ENCODE measurements at places on chromosomes 3 and 15. TPM values are rescaled to one million over a fixed set of nuclear protein-coding genes. Genes with fewer than 3 reads are reported as not detected.

SELENOK gene
- total RNA-seq, result 89.3 TPM

GMPPB gene
- 19.5 TPM for total RNA-seq

GP5 gene
- total RNA-seq, result 0.22 TPM

ATP13A5 gene
- total RNA-seq, result not detected

HTD2 gene
- 12.9 TPM for total RNA-seq

PLA2G4E gene
- 0.08 TPM for total RNA-seq

ATP2C1 gene
- 60.1 TPM for total RNA-seq

STX19 gene
- not detected for total RNA-seq

ACTRT3 gene
- 0.57 TPM for total RNA-seq

TRIM42 gene
- not detected for total RNA-seq

PEX11A gene
- 5.0 TPM for total RNA-seq

CD276 gene
- 40.6 TPM for total RNA-seq

MEX3B gene
- 2.6 TPM for total RNA-seq

DLL4 gene
- 11.5 TPM for total RNA-seq

LSAMP gene
- 0.48 TPM for total RNA-seq

SMCO1 gene
- total RNA-seq, result 28.7 TPM

ZDHHC23 gene
- 2.9 TPM for total RNA-seq

KLF15 gene
- 11.5 TPM for total RNA-seq

TRH gene
- total RNA-seq, result not detected

ACP3 gene
- total RNA-seq, result 0.78 TPM

SLC35G2 gene
- 4.7 TPM for total RNA-seq

DPPA2 gene
- not detected for total RNA-seq

ALPK3 gene
- 190 TPM for total RNA-seq

FURIN gene
- total RNA-seq, result 43.9 TPM

CCR4 gene
- total RNA-seq, result not detected

SYNPR gene
- total RNA-seq, result 0.46 TPM

SSUH2 gene
- total RNA-seq, result 2.4 TPM

PLA1A gene
- 2.0 TPM for total RNA-seq

CYP1A1 gene
- 0.30 TPM for total RNA-seq

P3H2 gene
- total RNA-seq, result 17.7 TPM

MYL3 gene
- total RNA-seq, result 3,804 TPM

OSBPL10 gene
- 5.8 TPM for total RNA-seq

EPHA3 gene
- total RNA-seq, result 9.2 TPM

SPATA12 gene
- total RNA-seq, result not detected

GLT8D1 gene
- total RNA-seq, result 29.1 TPM

HIGD2B gene
- total RNA-seq, result not detected

GPR156 gene
- total RNA-seq, result 0.11 TPM

CTXN2 gene
- total RNA-seq, result not detected

HACD2 gene
- 12.3 TPM for total RNA-seq

KLHL6 gene
- 2.2 TPM for total RNA-seq

C3orf52 gene
- 5.1 TPM for total RNA-seq

Data from cardiac septum (tissue), 1 donor.